CD4-positive, alpha-beta T cell treated with Interleukin-12 subunit alpha and Interleukin-12 subunit beta, for 1 hour (primary cell): ENCODE measurements at places on chromosomes 1 and 21.

GRCh38 chr21:38273745-38274542 lies 17.2 kb downstream of the KCNJ15 start:
- DNase-seq = no peak

DNA sequence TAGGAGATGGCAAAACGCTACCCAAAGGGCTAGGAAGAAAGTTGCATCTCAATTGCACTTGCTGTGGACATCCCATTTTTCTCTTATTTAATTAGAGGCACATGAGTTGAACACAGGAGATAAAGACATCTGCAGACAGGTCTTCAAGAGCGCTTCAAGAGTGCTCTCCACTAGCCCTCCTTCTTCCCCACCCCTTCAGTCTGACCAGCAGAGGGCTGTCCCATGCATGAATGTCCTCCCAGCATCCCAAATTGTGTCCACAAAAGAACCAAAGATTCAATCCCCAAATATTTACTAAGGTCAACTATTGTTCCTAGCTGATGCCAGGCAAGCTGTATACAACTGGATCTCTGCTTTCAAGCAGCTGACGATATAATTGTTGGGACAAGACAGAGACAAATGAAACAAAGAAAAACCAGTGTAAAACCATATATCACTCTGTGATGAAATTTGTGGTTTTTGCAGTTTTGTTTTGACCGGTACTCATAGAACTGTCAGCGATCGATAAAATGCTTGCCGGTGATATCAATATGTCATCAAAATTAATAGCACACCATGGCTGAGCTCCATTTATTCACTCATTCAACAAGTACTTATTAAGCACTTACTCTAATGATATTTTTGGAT lies 174.2 kb downstream of the TNR start:
- DNase-seq = no peak

DNA sequence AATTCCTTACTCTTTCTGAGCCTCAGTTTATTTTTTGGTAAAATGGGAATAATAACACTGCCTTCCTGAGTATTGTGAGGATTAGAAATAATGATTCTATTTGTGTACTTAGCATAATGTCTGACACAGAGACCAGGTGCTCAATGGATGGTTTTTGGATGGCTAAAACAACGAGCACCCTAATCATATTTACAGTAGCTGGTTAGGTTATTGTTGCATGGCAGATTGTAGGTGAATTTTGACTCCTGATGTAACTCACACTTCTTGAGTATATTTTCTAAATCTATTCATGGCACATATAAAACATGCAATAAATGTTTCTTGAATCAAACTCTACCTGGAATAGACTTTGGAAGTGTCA lies 11.9 kb upstream of the DUSP10 start:
- no peak for DNase-seq

GRCh38 chr1:246798606-246799496 lies 74.6 kb downstream of the SCCPDH start:
- DNase-seq = no peak

GRCh38 chr1:81550753-81551152 lies 250.0 kb upstream of the ADGRL2 start:
- DNase-seq = no peak

DNA sequence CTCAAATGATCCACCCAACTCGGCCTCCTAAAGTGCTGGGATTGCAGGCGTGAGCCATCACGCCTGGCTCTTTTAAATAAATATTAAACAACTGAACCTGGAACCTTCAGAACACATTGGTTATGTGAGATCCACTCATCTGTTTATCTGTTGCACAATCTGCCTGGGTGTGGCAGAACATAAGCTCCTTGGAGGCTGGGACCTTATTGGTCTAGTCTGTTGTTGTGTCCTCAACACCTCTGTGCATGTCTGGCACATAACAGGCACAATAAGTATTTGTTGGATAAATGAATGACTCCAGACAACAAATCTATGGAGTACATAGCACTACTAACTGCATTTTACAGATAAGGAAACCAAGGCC lies 4.1 kb upstream of the NBL1 start:
- no peak for DNase-seq

DNA sequence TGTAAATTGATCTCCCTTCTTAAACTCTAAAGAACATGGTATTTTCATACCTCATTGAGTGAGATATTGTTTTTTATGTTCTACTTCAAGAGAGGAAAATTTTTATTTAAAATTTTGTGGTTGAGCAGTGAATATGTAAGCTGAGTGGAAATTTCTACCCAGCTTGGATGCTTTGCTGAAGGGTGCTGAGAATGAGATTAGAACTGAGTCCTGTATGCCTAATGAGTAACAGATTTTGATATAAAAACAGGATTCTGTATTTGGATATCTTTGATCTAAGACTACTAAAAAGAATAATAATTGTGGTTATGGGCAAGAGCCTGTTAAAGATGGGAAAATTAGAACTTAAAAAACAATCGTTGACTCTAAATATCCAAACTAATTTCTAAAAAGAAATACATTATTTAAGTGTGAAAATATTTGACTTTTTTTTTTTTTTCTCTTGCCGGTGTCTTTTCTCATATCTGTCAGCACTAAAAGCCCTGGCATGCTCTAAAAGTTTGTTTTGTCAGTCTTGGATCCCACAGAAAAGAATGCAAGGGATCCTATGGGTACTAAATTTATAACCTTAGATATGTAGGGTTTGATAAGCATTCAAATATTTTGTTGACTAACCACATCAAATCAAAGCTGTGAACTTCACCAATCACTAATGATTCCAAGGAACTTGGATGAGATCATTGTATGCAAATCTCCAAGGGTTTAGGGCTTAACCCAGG lies 652.3 kb downstream of the PTPRC start:
- DNase-seq = no peak

DNA sequence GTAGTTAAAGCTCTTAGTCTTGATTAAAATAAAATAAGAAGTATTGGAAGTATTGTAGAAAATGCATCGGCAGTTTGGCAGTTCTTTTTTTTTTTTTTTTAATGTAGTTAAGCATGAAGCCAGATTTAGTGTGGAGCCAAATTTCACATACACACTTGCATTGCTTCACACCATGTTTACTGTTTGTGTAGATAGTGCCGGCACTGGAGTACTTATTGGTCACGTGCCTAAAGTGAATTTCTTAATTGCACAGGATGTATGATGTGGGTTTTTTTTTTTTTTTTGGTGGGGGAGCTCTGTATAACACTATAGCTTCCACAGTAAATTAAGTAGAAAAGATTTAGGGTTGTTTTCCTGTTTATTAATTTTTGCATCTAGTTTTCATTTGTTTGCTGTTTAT lies 21.2 kb upstream of the TMEM61 start:
- no peak for DNase-seq

GRCh38 chr1:45032837-45033236 lies 20.8 kb downstream of the UROD start:
- no peak for DNase-seq

- DNase-seq = peak; percentile 90
These were observed 4.6 kb downstream of the IFFO2 start for GRCh38 chr1:18951818-18952391.

DNA sequence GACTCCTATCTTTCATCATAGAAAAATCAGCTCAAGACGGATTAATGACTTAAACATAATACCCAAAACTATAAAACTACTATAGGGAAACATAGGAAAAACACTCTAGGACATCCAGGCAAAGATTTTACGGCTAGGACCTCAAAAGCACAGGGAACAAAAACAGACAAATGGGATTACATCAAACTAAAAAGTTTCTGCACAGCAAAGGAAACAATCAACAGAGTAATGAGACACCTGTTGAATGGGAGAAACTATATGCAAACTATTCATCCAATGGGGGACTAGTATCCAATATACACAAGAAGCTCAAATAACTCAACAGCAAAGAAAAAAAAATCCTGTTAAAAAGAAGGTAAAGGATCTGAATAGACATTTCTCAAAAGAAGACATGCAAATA lies 18.6 kb downstream of the NSL1 start:
- no peak for DNase-seq

GRCh38 chr1:53237638-53238037 lies 680 bp downstream of the MAGOH start:
- DNase-seq = no peak

- no peak for DNase-seq
These were observed at the start of gene RIPPLY3 for GRCh38 chr21:37006486-37007291. TSS of gene RIPPLY3 (plus strand) at chr21:37006702. CDS start at chr21:37006773, 71 bp downstream.

- no peak for DNase-seq
These were observed 50.3 kb upstream of the USP1 start for GRCh38 chr1:62386351-62387121.
